M059J (cell line): ENCODE measurements at places on chromosomes 1 and 21.

DNA sequence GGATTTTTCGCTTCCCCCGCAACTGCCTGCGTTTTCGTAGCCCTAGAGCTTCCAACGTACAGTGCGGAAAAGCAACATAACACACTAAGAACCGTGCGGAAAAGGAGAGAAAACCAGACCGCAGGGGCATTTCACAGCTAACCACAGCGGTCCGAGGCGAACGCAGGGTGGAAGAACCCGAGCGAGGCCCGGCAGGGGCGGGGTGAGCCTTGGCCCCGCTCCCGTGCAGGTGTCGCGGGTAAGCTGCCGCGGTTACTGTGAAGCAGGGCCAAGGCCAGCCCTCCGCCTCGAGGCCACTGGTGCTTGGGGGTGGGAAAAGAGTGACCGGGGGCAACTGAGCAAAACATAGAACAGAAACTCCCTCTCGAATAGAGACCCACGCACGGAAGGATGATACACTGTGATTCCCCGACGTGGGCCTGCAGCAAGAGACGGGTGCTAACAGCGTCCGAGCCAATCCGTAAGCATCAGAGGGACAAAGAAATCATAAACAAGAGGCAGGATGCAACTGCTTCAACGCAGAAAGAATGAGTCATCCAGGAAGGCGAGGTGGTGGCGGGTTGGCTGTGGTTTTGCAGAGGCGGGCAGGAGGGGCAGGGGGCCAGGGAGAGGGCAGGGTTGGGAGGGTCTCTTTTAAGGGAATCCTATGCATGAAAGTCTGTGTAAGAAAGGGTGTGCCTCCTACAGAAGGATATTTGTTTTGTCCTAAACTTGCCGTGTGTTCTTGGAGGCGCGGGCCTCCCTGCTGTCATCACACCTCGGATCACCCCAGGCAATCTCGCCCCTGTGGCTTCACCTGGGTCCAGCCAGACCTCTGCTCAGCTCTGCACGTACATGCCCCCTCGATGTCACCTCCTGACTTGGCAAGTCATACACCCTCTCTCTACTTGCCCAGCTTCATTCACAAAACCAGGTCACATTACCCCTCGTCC, 7.3 kb downstream of the GNG4 start:
- DNase-seq = peak; percentile 63

DNA sequence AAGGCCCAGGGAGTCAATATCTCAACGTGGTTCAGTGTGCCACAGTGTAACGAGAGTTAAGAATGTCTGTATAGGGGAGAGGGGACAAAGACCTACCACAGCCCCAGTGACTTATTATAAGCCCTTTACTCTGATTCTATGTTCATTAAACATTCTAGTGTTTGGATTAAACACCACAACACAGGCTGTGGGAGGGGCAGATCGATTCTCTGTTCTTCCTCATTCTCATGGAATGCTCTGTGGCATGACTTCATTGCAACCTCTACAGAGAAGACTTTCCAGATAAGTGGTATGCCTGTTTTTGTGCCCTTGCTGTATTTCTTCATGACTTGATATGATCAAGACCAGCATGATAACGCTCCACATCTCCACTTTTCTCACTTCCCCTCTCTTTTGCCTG, 39.0 kb upstream of the CD5L start:
- no peak for DNase-seq

DNA sequence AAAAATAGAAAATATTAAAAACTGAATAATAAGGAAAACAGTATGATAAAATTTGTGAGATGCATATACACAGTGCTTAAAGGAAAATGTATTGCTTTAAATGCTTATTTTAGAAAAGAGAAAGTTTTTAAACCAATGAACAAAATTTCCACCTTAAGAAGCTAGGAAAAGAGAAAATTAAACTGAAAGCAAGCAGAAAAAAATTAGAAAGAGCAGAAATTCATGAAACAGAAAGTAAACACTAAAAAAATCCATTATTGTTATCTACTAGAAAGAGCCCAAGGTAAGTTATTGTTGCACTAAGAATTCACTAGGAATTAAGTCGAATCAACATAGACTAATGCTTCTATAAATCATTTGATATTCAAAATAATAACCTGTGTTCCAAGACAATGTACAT, 67.7 kb downstream of the PIK3R3 start:
- DNase-seq = no peak

DNA sequence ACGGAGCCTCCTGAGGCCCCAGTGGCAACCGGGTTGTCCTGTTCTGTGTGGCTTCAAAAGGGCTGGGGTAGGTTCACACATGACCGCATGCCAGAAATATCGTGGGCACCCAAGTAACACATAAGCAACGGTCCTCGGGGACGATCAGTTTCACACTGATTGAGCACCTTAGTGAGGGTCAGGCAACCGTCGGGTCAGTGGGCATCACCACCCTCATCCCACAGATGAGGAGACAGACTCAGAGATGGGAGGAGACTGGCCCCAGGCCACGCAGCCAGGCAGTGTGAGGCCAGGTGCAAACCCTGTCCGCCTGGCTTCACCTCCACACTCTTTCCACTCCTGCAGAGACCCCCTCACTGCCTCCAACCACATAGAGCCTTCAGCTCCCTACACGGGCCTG, 309.8 kb downstream of the MATN1 start:
- no peak for DNase-seq
